ENCODE measurements at places on chromosomes 16 and 17. TPM values are rescaled to one million over a fixed set of nuclear protein-coding genes. Genes with fewer than 3 reads are reported as not detected.
A peak's percentile ranks its signal among the peaks of the same experiment; 100 is the strongest.

Gene IRX5
- total RNA-seq, result not detected

Gene ICAM2
- total RNA-seq, result 0.28 TPM

Gene ABCC12
- under 0.01 TPM for total RNA-seq

Gene MT1H
- total RNA-seq, result not detected

GRCh38 chr16:11615748-11616447, 29.2 kb upstream of the LITAF start:
- DNase-seq, result peak; percentile 41
- no peaks in the 10 kb centered on the region for H3K36me3 ChIP-seq
- H3K27me3 ChIP-seq, result no peaks in the 10 kb centered on the region
- H3K4me3 ChIP-seq, result no peak overlapping the region
- peaks cover 8% of the 10 kb centered on the region for H3K4me1 ChIP-seq

- H3K27ac ChIP-seq, result no peak overlapping the region
- H3K36me3 ChIP-seq, result peaks cover 9% of the 10 kb centered on the region
- no peak for DNase-seq
- no peak overlapping the region for H3K4me3 ChIP-seq
These were observed 177.8 kb upstream of the GSE1 start for GRCh38 chr16:85435286-85435685.

DNA sequence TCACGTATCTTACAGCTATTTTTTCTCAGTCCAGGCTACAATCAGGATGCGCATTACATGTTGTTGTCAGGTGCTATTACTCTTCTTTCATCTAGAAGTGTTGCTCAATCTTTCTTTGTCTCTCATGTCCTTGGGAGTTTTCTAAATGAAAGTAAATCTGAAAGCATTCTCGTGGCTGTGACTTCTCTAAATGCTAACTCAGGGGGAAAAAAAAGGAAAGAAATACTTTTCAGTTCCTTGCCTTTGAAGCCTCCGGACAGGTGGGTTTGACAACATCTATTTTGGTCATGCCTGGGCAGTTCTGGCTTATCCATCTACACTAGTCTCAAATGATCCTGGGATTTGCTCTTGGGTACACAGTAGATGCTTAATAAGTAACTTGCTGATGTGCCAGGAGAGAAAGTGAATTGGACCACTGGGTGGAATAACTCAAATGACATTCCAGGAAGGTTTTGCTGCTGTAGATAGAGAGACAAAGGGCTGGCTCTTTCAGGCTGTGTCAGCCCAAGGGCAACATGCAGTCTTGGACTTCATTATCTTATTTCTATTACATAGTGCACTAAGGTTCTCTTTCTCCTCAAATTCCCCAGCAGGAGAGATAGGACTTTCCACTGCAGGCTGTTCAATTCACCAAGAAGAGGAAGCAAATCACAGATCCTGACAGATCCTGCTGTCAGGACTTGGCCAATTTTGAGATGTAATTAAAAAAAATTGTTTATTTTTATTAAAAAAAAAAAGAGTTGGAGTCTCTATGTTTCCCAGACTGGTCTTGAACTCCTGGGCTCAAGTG, 63.6 kb upstream of the NFAT5 start:
- no peaks in the 10 kb centered on the region for H3K27me3 ChIP-seq
- H3K36me3 ChIP-seq, result no peaks in the 10 kb centered on the region
- H3K4me3 ChIP-seq, result no peak overlapping the region
- no peak overlapping the region for H3K27ac ChIP-seq
- no peaks in the 10 kb centered on the region for H3K4me1 ChIP-seq
- DNase-seq, result no peak

DNA sequence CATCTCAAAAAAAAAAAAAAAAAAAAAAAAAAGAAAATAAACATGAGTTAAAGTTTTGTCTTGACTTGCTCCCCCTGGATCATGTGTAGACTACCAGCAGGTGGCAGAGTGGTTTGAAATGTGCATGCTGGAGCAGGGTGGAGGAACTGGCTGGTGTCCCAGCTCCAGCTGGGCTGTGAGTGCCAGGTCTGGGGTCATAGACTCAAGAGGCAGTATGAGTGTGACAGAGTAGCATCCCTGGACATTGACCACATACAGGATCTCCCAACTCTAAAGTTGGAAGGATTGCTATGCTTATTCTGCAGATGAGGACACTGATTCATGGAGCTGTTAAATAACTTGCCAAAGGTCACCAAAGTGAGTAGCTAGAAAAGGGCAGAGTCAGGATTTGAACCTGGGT, 198.0 kb upstream of the MPHOSPH6 start:
- H3K4me3 ChIP-seq, result no peak overlapping the region
- no peaks in the 10 kb centered on the region for H3K36me3 ChIP-seq
- no peaks in the 10 kb centered on the region for H3K27me3 ChIP-seq
- peak; percentile 32 for DNase-seq
- H3K27ac ChIP-seq, result no peak overlapping the region
- H3K4me1 ChIP-seq, result no peaks in the 10 kb centered on the region

GRCh38 chr17:8914554-8914953, 47.1 kb upstream of the PIK3R6 start:
- no peak overlapping the region for H3K27ac ChIP-seq
- no peak for DNase-seq
- no peak overlapping the region for H3K4me3 ChIP-seq
- no peaks in the 10 kb centered on the region for H3K27me3 ChIP-seq
- H3K4me1 ChIP-seq, result no peaks in the 10 kb centered on the region

DNA sequence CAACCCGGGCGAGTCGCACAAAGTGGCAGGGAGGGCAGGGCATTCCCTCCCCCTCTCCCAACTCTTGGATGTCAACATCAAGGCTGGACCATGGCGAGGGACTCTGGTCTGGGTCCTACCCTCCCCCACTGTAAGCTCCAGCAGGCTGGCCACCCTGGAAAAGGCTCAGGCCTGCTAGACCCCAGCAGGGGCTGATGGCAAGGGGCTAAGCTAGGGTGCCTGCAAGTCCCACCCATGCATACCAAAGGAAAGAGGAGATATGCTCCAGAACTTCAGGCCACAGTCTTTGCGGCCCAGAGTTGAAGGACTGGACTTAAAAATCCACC, 19.9 kb downstream of the ST3GAL2 start:
- H3K27me3 ChIP-seq, result no peaks in the 10 kb centered on the region
- H3K27ac ChIP-seq, result no peak overlapping the region
- H3K36me3 ChIP-seq, result peaks cover 7% of the 10 kb centered on the region
- peaks cover 2% of the 10 kb centered on the region for H3K4me1 ChIP-seq

GRCh38 chr17:56656701-56657327, 63.3 kb downstream of the NOG start:
- H3K36me3 ChIP-seq, result no peaks in the 10 kb centered on the region
- H3K4me3 ChIP-seq, result no peak overlapping the region
- DNase-seq, result no peak
- H3K27ac ChIP-seq, result no peak overlapping the region
- H3K4me1 ChIP-seq, result no peaks in the 10 kb centered on the region
- H3K27me3 ChIP-seq, result peaks cover 14% of the 10 kb centered on the region

GRCh38 chr17:77493238-77493820, 352.6 kb downstream of the SEC14L1 start:
- H3K4me1 ChIP-seq, result peaks cover 3% of the 10 kb centered on the region
- peaks cover 86% of the 10 kb centered on the region for H3K36me3 ChIP-seq

GRCh38 chr17:81130385-81131361, 34.6 kb upstream of the PVALEF start:
- no peaks in the 10 kb centered on the region for H3K36me3 ChIP-seq
- no peak overlapping the region for H3K27ac ChIP-seq
- no peaks in the 10 kb centered on the region for H3K4me1 ChIP-seq
- no peak for DNase-seq
- no peak overlapping the region for H3K4me3 ChIP-seq
- peaks cover 28% of the 10 kb centered on the region for H3K27me3 ChIP-seq

DNA sequence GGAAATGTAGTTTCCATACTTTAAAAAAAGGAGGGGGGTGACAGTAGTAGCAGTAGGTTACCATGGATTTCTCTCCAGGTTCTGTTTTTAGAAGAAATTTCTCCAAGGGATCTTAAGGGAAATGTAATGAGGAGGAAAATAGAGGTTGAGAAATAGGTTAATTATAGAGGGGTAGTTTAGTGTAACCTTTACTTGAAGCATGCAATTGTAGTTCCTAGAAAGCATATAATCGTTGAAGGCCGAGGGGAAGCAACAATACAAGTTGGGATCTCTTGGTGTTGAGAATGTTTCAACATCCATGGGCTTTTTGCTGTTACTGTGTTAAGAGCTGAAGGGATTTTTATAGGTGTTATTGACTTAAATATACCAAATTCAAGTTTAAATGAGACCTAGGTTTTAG, 25.1 kb downstream of the TNRC6A start:
- H3K4me1 ChIP-seq, result peaks cover 3% of the 10 kb centered on the region
- H3K27me3 ChIP-seq, result no peaks in the 10 kb centered on the region
- H3K36me3 ChIP-seq, result peaks cover 5% of the 10 kb centered on the region
- DNase-seq, result no peak
- H3K27ac ChIP-seq, result no peak overlapping the region
- H3K4me3 ChIP-seq, result no peak overlapping the region

DNA sequence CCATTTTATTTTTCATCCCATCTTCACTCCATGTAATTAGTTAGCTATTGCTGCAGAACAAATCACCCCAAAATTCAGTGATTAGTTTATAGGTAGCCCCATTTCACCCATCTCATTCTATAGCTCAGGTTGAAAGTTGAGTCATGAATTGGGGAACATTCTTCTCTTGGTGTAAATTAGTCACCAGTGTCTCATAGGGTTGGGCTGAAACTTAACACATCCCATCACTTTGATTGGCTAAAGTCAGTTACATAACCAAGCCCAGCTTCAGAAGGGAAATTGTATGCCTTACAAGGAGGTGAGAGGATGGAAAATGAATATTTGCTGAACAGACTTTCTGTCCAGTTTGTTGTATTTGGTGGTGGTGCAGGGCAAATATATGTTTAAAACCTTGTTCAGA, 477.5 kb downstream of the WWOX start:
- no peaks in the 10 kb centered on the region for H3K4me1 ChIP-seq
- no peak overlapping the region for H3K27ac ChIP-seq
- no peak for DNase-seq
- H3K4me3 ChIP-seq, result no peak overlapping the region

DNA sequence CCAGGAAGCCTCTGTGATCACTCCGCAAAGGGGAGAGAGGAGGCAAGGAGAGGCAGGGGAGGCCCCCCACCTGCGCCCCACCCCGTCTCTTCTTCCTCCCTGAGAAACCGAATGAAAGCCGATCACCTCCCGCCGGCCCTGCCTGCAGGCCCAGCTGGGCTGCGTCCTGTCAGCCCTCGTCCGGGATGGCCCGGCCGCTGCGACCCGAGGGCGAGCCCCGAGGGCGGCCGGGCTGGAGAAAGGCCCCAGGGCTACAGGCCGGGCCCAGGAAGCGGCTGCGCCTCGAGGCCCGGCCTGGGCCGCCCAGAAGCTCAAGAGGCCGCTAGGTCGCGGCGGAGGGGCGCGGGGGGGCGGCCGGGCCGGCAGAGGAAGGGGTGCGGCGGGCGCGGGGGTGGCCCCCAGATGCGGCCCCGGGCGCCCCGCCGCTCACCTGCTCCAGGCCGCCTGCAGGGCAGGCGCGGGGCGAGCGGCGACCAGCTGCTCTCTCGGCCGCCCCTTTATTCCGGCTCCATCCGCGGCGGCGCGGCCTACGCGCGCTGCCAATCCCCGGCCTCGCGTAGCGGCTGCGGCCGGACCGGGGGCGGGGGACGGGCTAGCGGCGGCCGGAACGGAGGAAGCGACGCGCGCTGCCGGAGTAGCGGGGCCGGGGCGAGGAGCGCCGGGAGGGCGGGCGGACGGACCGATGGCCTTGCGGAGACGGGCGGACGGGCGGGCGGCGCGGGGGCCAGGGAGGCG, at the start of gene ZNF319:
Gene ZNF319, minus strand, starts transcription at position 702 of the 735 bp plus-strand sequence. CDS start 2,407 bp downstream, outside the sequence.
- H3K4me1 ChIP-seq, result peaks cover 12% of the 10 kb centered on the region
- peak within 1 kb of the TSS; percentile 49 for H3K27ac ChIP-seq
- H3K27me3 ChIP-seq, result no peaks in the 10 kb centered on the region
- peak within 1 kb of the TSS; percentile 70 for H3K4me3 ChIP-seq

- H3K27ac ChIP-seq, result no peak overlapping the region
- no peak overlapping the region for H3K4me3 ChIP-seq
- peaks cover 36% of the 10 kb centered on the region for H3K27me3 ChIP-seq
- H3K4me1 ChIP-seq, result peaks cover 4% of the 10 kb centered on the region
These were observed 265.2 kb downstream of the CBLN1 start for GRCh38 chr16:49016461-49016860.

GRCh38 chr16:57788252-57788841, 13.9 kb downstream of the KIFC3 start:
- H3K27me3 ChIP-seq, result no peaks in the 10 kb centered on the region
- no peak overlapping the region for H3K4me3 ChIP-seq
- H3K4me1 ChIP-seq, result peaks cover 8% of the 10 kb centered on the region
- peaks cover 46% of the 10 kb centered on the region for H3K36me3 ChIP-seq
- no peak overlapping the region for H3K27ac ChIP-seq
- no peak for DNase-seq

DNA sequence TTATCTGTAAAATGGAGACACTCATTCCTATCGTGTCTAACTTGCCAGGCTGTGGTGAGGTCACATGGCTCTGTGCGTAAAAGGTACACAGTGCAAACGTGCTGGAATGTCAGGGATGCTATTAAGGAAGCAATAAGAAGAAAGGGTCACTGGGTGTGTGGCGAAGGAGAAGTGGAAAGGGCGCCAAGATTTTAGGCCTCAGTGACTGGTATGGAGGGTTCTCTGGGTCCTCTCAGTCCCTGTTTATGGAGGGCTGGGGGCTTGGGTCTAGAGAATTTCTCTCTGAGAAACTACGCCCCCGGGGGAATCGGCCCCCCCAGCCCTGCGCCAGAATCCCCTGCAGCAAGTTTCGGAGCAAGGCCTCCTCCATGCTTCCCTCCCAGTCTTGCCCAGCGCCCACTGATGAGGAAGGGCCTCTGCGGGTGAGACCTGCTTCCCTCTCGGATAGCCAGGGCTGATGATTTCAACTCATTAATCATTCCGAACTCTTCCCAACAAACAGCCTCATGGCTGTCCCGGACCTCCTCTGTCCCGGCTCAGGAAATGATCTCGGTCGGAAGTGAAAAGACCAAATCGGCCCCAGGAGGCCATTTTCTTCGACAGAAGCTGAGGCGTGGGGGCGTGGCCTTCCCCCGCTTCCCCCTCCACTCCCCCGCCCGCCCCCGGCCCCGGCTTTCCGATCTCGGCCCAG, 1.2 kb upstream of the HEXIM1 start:
- peaks cover 19% of the 10 kb centered on the region for H3K4me1 ChIP-seq
- H3K27me3 ChIP-seq, result no peaks in the 10 kb centered on the region
- DNase-seq, result peak; percentile 82
- H3K4me3 ChIP-seq, result peak overlapping the region; percentile 56

- peaks cover 2% of the 10 kb centered on the region for H3K36me3 ChIP-seq
- peaks cover 3% of the 10 kb centered on the region for H3K4me1 ChIP-seq
- H3K27me3 ChIP-seq, result peaks cover 25% of the 10 kb centered on the region
- H3K27ac ChIP-seq, result no peak overlapping the region
These were observed 1.9 kb downstream of the CBX2 start for GRCh38 chr17:79779661-79780365.

DNA sequence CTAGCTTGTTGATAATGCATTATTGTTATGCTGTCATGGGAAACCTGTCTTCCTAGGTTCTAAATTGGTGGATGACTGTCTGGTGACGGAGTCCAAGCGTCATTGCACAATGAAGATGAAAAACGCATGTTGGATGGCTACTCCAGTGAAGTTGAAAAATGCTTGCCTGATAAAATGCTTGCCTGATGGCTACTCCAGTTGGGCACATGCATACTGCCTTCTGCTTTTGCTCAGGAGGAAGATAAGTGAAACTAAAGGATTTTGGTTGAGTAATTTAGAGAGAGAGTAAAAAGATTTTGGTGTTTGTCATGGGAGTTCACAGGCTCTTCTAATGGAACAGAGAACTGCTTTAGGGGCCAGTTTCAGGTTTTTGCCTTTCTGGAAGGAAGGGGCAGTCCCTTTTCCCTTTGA, 118.6 kb downstream of the PRKCA start:
- no peak overlapping the region for H3K27ac ChIP-seq
- H3K27me3 ChIP-seq, result no peaks in the 10 kb centered on the region
- peaks cover 13% of the 10 kb centered on the region for H3K4me1 ChIP-seq
- no peak overlapping the region for H3K4me3 ChIP-seq

- no peak within 1 kb of the TSS for H3K4me3 ChIP-seq
- DNase-seq, result no peak
- H3K4me1 ChIP-seq, result peaks cover 21% of the 10 kb centered on the region
- no peaks in the 10 kb centered on the region for H3K36me3 ChIP-seq
- no peak within 1 kb of the TSS for H3K27ac ChIP-seq
These were observed at the start of gene MYL4 for GRCh38 chr17:47208744-47209488. Gene MYL4 (plus strand): TSS chr17:47209348. CDS start chr17:47209423, 75 bp downstream.
